ENCODE measurements at places on chromosomes 4 and X. TPM values are rescaled to one million over a fixed set of nuclear protein-coding genes. Genes with fewer than 3 reads are reported as not detected.

DNA sequence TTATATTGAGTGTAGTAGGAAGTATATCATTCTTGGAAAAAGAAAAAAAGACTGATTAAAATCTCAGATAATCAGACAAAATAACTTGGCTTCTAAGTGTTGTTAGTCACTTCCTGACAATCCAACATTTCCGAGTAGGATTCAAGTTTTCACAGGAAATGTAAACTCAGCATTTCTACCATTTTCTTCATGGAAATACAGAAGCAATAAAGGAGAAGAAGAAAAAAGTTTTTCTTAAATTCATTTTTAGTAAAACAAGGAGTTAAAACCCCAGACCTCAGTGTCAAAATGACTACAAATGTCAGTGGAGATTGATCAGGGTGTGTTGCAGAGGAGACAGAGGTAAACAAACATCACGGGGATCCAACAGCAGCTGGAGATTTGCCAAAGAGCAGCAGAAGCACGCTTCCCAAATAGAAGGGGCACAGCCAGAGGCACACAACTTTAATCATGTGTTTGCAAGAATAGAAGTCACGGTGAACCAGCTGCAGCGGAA is 129.3 kb upstream of the FAM9B start:
- DNase-seq: no peak

GRCh38 chr4:42709392-42710065 is 52.6 kb upstream of the ATP8A1 start:
- DNase-seq: no peak

Gene GSX2
- total RNA-seq: not detected

DNA sequence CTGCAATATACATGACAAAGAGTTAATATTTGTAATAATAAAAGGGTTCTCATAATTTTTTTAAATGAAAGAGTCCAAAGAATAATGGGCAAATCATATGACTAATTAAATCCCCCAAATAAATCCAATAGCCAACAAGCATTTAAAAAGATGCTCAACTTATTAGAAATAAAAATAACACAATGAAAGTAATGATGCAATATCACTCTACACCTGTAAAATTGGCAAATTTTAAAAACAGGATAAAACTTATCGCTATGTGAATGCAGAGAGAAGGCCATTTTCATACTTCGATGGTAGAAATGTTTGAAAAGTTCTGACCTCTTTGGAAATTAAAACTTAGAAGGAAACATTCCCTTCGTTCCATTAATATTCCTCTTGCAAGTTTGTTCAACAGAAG is 1.9 kb downstream of the F8 start:
- no peak for DNase-seq
